Panc1 (cell line): ENCODE measurements at places on chromosomes 12 and 14. TPM values are rescaled to one million over a fixed set of nuclear protein-coding genes. Genes with fewer than 3 reads are reported as not detected.

DNA sequence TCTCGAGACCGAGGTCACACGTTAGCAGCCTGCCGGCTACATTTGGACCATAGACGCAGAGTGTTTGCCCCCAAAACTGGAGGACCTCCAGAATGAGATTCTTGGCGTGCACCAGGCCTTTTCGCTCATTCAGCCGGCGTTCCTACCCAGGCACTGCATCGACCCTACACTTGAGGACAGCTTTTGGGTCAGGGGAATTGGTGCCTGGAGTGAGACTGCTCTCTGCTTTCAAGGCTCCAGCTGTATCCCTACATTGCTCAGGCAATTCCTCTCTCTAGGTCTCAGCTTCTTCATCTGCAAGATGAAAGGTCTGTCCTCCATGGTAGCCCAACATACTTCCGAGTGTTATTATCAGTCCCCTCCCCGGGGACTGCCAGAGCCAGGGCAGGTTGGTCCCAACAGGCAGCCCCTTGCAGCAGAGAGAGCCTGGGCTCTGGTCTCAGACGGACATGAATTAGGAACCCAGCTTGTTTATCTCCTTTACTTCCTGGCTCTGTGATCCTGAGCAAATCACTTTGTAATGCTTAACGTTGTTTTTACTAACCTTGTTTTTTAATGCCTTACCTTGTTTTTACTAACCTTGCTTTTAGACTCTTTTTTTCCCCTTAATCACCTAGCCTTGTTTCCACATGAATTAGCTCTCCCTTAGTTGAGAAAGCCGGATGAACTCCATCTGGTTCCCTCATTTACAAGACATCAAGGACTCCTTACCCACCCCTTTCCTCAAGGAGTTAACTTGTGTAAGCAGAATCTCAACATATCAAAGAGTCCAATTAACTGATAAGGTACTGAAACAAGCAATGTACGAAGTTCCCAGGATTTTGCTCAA, 892 bp downstream of the TCHP start:
- peak overlapping the region; percentile 92 for H3K4me3 ChIP-seq
- H3K27ac ChIP-seq = peak overlapping the region; percentile 91
- peaks cover 18% of the 10 kb centered on the region; the same call in 1 of the 2 replicates for H3K4me1 ChIP-seq
- no peaks in the 10 kb centered on the region for H3K27me3 ChIP-seq

GRCh38 chr12:95805864-95806671, 15.5 kb upstream of the NTN4 start:
- no peak overlapping the region for H3K4me3 ChIP-seq
- peak overlapping the region; percentile 18; the same call in 1 of the 2 replicates for H3K27ac ChIP-seq
- no peaks in the 10 kb centered on the region for H3K36me3 ChIP-seq
- H3K27me3 ChIP-seq = no peaks in the 10 kb centered on the region
- H3K4me1 ChIP-seq = peaks cover 14% of the 10 kb centered on the region; the same call in 1 of the 2 replicates

DNA sequence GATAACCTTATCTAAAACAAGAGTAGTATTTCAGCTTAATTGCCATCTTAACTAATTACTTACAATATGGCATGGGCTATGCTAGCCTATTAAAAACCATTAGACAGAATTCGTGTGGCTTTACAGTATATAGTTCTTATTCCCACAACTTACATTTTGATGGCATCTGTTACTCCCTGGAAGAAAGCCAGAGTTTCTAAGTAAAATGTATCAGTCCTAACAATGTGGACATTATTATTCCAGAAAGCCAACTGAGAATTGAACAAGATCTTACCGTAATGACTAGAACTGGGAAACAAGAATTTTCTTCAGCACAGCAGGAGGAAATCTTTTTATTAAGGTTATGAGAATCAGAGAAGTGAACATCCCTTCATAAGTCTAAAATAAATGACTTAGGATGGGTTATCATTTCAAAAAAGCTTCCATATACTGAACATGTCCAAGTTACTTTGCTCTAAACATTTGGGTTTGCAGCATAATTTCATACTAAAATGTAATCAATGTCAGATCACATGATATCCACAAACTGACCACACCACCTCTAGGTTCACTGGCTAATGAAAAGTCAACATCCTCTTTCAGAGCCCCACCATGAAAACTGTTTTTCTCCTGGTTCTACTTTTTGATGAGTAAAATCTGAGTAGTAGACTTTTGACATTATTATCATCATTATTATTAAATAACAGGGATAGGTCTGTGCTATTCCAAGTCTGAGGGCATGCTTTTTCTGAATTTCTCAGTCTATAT, 179.7 kb downstream of the SSPN start:
- DNase-seq = no peak
- H3K36me3 ChIP-seq = no peaks in the 10 kb centered on the region
- no peak overlapping the region for H3K27ac ChIP-seq
- no peak overlapping the region for H3K4me3 ChIP-seq

DNA sequence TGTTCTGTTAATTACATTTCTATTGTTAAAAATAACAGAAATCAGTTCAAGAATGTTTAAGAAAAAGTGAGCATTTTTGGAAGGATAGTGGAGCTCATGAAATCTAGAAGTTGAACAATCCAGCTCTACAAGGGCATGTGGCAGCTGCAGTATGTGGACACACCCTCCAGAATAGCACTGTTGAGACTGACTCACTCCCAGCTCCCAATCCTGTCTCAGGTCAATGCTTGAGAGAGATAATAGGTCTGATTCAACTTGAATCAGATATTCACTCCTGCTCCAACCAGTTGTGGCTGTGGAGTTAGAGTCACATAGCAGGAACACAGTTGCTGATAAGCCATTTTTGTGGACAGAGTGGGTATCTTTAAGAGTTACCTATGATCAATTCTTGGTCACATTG, 113.0 kb upstream of the NTF3 start:
- no peaks in the 10 kb centered on the region for H3K27me3 ChIP-seq
- H3K36me3 ChIP-seq = no peaks in the 10 kb centered on the region
- H3K4me1 ChIP-seq = no peaks in the 10 kb centered on the region
- no peak for DNase-seq
- no peak overlapping the region for H3K4me3 ChIP-seq

GRCh38 chr12:450438-450837, 9.3 kb upstream of the B4GALNT3 start:
- no peak overlapping the region for H3K4me3 ChIP-seq
- no peaks in the 10 kb centered on the region for H3K4me1 ChIP-seq
- no peaks in the 10 kb centered on the region; the same call in 1 of the 2 replicates for H3K27me3 ChIP-seq
- no peak overlapping the region for H3K27ac ChIP-seq
- DNase-seq = no peak

- no peaks in the 10 kb centered on the region for H3K4me1 ChIP-seq
- H3K36me3 ChIP-seq = no peaks in the 10 kb centered on the region
- H3K27me3 ChIP-seq = no peaks in the 10 kb centered on the region
- no peak overlapping the region for H3K27ac ChIP-seq
- no peak overlapping the region for H3K4me3 ChIP-seq
Observed at GRCh38 chr14:35197015-35197414, 74.7 kb downstream of the PRORP start.

DNA sequence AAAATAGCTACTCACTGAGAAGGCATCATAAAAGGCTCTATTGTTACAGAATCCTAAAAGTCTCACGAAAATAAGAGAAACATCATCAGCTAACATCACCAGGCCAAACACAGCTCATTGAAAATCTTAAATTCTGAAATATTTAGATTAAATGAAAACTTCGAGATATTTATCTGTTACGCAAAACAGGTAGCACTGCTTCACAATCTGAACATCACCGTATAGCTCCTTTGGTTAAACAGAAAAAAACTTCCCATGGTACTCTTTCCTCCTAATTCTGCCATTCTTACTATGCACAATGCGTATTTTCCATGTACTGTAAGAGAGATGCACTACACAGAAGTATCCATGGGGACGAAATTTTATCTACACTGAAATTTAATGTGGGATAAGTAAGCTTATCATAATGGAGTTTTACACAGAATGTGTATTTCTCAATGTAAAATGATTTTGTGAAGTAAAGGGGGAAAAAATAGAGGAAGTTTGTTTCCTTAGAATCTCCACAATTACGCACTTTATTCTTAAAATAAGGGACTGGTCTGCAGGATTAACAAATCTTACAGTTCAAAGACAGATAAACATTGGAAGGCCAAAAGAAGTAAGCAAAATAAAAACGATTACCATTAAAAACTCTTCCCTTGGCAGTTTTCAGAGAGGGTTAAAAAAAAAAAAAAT, 1.9 kb downstream of the SGPP1 start:
- H3K27ac ChIP-seq = peak overlapping the region; percentile 86
- H3K36me3 ChIP-seq = peaks cover 6% of the 10 kb centered on the region; the same call in 1 of the 2 replicates
- H3K4me3 ChIP-seq = peak overlapping the region; percentile 83

Gene CIROP
- total RNA-seq = not detected

Gene RPS6KL1
- 14.9 TPM for total RNA-seq

Gene ZBTB39
- 5.8 TPM for total RNA-seq
